ENCODE measurements at places on chromosomes 2 and 18.

DNA sequence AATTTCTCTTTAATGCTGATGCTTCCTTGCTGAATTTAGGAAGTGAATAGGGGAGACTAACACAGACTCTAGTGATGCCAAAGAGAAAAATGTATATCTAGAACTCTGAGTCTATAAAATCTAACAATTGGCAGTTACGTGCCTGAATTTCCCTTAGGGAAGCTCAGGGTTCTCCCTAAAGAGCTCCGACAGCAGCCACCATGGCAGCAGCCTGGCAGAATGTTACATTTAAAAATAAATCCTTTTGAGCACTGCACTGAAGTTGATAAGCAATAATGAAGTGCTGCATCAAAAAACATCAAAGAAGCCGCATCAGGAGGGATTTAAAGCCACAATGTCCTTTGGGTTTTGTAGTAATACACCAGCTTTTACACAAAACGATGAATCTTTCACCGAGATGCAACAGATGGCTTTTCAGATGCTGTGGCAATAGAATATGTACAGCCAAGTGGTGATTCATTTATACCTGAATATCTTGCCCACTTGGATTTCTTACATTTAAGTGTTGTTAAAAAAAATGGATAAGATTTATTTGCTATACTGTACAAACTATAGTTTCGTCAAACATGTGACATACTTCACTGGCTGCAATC is 291.2 kb upstream of the SESTD1 start:
- DNase-seq: no peak

GRCh38 chr2:23791030-23791429 is 135.9 kb downstream of the ATAD2B start:
- no peak for DNase-seq

GRCh38 chr18:58217052-58217451 is 173.0 kb downstream of the NEDD4L start:
- no peak for DNase-seq

GRCh38 chr2:108776475-108776874 is 10.1 kb upstream of the CCDC138 start:
- DNase-seq: no peak

DNA sequence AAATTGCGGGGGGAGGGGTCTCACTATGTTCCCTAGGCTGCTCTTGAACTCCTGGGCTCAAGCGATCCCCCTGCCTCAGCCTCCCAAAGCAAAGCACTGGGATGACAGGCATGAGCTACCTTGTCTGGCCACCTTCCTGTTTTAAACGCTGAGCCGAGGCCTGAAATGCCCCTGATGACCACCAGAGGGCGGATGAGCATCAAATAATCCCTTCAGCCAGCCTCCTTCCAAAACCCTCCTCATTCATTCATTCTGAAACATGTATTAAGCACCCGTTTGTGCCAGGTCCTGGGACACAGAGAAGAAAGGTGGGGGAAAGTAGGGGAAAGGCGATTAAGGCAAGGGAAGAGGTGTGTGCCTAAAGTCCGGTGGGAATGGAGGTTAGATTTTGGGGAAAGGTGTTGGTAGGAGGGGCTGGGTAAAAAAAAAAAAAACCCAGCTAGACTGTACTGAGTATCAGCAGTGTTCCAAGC is 30.7 kb upstream of the PTMA start:
- DNase-seq: peak; percentile 97

- DNase-seq: no peak
Observed at GRCh38 chr2:130152816-130153595, 8.1 kb upstream of the CCDC74B start.

- no peak for DNase-seq
Observed at GRCh38 chr18:5304232-5304631, 8.7 kb upstream of the ZBTB14 start.

DNA sequence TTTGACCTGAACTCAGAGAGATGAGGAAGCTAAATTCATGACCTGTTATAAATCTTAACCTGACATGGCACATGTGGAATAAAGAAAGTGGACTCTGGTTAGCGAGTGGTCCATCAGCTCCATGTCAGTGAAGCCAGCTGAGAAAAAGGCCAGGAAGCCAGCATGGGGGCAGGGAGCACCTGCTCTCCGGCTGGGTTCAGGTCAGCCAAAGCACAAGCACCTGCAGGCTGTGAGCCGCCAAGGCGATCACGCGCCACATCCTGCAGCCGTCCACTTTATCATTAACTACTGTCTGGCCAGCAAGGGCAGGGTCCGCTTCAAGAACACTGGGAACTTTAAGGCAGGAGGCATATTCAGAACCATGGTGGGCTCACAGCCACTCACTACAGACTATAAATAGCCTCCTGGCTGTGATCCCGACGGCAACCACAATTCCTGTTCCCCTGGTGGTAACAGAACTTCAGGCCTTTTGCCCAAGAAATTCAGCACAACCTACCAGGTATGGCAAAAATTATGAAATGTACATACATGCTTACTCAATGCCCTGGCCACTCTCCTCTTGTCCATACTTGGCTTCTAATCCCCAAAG is 35.5 kb downstream of the ACVR1 start:
- no peak for DNase-seq

- no peak for DNase-seq
Observed at GRCh38 chr18:59343926-59344325, 15.1 kb downstream of the LMAN1 start.

DNA sequence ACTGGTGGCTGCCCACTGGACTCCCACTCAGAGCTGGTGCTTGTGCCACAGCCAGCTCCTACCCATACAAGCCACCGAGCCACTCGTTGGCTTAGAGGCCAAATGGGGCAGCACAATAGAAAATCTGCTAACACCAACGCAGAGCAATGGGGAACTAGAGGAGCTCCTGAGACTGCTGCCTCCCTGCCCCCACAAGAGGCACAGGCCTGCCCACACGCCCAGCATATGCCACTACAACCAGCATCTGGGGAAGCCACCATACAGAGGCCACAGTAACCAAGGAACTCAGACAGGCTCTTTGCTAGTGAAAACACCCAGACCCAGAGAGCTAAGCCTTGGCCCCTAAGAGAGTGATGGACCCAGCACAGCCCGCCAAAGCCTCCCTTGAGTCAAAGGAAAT is 231.2 kb upstream of the RAB6C start:
- no peak for DNase-seq

GRCh38 chr18:10035281-10035991 is 121.6 kb downstream of the VAPA start:
- no peak for DNase-seq

DNA sequence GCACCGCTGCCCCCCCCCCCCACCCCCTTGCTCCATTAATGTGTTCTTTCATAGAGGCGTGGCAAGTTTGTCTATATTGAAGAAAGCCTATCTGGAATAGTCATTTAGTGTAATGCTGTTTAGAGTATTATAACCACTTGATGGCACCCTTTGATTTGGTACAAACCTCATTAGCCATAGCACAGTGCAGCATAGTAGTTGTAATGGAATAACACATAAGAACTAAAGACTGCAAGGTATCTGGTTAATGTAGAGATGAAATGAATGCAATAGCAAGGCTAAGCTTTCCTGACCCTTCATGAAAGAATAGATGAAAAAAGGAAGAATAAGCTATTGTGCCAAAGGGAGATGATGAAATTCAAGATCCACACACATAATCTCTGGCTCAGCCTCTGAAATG is 81.9 kb downstream of the EHBP1 start:
- no peak for DNase-seq

DNA sequence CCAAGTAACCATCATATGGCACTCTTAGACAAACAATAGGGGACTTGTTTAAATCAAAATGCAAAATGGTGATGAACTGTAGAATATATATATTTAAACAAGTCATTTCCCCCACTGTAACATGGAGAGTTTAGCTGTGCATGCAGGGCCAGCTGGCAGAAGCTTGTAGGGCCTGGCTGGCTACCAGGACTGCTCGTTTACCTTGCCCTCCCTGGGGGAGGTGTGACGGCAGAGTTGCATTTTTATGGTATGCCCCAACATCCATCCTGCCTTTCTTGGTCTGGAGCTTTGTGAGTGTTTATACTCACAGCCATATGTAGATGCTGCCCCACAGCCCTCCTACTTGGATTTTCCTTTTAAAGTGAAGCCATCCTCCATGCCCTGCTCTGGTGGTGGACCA is 101.7 kb upstream of the ZFP36L2 start:
- DNase-seq: no peak

GRCh38 chr2:19086231-19086651 is 272.2 kb downstream of the OSR1 start:
- DNase-seq: no peak

- DNase-seq: no peak
Observed at GRCh38 chr2:224753743-224754540, 37.8 kb upstream of the CCDC195 start.

DNA sequence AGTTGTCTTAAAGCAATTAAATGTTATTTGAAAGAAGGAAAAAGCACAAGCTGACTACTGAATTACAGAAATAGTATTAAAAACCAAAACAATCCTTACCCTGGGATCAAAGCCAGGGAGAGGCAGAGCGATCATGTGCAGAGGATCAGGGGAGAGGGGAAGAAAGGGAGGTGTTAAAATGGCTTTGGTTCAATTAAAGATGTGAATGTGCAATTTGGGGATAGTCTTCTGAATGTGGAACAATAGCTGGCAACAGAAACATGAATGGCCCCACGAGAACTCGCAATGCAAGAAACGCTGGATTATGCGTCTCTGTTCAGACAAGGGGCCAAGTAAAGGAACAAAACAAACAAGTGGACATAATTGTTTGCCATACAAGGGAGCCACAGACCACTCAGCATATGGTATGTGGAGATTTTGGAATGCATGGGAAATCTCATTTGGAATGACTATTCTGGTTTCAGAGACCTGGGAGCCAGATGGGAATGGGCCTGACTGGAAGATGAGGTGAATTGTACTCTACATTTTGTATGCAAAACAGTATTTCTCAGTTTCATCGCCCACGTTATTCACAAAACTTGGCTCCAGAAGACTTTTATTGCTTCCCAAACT is 155.4 kb downstream of the SLC4A3 start:
- no peak for DNase-seq

DNA sequence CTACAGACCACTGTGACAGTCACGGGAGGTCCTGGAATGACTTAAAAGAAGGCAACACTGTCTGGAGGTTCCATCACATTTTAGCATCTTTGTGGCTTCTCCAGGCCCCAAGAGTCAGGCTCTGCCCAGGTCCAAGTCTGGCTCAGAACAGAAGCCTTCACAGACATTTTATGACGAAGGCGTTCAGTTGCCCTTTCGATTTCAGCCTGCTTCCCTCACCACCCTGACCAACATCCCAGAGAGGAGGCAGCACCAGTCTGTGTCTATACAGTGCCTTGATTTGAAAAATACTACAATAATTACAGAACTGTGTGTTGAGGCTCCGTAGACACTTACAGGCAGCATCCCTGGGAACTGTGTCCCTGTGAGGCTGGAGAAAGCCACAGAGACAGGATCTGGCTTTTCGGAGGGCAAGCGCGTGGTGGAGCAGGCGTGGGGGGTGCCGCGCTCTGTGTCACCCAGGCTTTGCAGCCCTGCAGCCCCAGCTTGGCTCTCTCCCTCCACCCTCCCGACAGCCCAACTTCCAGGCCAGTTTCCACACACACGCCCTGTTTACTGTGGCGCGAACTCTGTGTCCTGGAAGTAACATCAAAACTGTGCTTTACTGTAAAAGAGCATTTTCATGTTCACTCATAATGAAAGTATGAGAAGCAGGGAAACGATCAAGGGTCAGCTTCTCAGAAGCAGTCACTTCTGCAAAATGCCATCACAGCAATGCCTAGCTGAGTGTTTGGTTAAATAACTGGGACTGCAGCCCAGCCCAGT is 153.5 kb upstream of the ALKAL2 start:
- DNase-seq: no peak

- DNase-seq: no peak
Observed at GRCh38 chr2:210842896-210843295, 286.5 kb downstream of the CPS1 start.

DNA sequence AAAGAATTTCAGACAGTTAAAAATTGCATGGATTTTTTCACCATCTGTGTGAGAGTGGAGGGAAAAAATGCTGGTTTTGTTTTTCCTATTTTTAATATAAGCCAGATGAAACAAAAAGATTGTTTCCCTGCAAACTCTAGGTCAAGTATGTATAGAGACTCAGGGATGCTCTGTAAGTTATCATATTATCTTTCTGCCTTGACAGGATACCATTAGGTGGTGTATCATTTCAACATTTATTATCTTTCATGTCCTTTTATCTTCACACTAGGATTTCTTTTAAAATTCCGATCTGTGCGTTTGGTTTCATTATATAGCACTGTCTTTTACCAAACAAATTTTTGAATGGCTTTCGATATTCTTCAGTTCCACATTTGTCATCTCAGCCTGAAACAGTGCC is 225.3 kb downstream of the EN1 start:
- DNase-seq: no peak

DNA sequence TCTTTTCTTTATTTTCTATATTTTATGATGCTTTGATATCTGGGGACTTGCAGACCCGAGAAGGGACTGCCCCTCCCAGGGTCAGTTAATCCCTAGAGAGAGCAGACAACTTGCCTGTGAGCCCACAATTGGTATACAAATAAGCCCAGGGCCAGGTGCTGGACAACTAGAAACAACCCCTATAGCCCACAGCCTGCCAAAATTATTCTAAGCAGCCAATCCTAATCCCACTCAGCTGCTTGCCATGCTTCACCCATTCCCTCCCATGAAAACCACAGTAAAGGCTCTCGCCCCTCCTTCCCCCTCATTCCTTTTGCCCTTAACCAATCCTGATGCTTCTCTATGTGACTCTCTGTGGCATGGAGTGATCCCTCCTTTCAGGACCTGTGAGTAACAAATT is 380.7 kb downstream of the RBM43 start:
- no peak for DNase-seq

GRCh38 chr2:230924092-230924469 is 961 bp downstream of the GPR55 start:
- no peak for DNase-seq

DNA sequence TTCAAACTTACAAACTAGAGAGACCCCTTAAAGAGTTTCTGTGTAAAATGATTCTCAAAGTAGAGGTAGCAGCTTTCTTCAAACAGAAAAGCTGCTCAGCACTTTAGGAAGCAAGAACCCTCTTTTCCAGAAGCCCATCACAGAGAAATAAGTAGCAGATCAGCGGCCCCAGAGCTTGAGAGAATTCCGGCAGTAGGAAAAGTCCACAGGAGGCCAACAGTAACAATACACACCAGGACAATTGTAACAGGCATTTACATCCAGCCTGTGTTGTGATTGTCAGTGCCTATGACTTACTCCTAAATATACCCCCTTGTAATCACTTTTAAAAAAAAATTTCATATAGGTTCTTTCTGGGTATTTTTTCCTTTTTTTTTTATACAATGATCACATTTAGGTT is 161.4 kb upstream of the ACVR2A start:
- DNase-seq: no peak

All from adrenal gland (tissue), 19 donors.